ENCODE measurements at places on chromosomes 6 and 20.
A peak's percentile ranks its signal among the peaks of the same experiment; 100 is the strongest.

DNA sequence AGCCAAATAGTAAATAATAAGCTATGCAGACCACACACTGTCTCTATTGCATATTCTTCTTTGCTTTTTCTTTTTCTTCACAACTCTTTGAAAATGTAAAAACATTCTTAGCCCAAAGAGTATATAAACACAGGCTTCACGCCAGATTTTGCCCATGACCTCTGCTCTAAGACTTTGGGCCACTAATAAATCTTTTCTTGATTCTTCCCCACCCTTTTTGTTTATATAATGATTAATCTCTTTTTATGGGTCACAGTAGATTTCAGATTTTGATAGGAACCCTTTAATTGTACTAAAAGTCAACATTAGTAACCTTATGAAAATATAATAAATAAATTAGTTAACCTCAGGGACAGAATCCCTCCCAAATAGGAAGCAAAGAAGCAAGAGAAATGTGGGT is 15.8 kb upstream of the ENPP5 start:
- DNase-seq = no peak

DNA sequence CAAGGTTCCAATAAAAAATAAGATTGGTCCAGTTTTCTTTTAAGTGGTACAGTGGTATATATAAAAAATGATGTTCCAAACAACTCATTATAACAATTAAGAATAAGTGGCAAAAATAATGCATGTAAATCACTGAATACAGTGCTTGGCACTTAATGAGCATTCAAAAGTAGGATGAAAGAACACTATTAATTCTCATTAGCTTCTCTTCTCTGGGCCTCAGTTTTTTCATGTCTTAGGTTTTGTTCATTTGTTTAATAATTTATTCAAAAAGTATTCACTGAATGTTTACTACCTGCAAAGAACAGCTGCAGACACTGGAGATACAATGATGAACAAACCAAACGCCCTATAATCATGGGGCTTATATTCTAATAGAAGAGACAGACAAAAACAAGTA is 21.1 kb downstream of the BCL2L1 start:
- DNase-seq = no peak

DNA sequence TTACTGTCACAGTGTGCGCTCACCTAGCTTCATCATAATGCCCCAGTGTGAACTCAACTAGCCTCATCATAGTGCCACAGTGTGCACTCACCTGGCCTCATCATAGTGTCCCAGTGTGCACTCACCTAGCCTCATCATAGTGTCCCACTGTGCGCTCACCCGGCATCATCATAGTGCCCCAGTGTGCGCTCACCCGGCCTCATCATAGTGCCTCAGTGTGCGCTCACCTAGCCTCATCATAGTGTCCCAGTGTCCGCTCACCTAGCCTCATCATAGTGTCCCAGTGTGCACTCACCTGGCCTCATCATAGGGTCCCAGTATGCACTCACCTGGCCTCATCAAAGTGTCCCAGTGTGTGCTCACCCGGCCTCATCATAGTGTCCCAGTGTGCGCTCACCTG is 10.6 kb downstream of the TMEM242 start:
- DNase-seq = no peak

- no peak for DNase-seq
Measured at GRCh38 chr6:159532155-159532554, 160.9 kb downstream of the SOD2 start.

DNA sequence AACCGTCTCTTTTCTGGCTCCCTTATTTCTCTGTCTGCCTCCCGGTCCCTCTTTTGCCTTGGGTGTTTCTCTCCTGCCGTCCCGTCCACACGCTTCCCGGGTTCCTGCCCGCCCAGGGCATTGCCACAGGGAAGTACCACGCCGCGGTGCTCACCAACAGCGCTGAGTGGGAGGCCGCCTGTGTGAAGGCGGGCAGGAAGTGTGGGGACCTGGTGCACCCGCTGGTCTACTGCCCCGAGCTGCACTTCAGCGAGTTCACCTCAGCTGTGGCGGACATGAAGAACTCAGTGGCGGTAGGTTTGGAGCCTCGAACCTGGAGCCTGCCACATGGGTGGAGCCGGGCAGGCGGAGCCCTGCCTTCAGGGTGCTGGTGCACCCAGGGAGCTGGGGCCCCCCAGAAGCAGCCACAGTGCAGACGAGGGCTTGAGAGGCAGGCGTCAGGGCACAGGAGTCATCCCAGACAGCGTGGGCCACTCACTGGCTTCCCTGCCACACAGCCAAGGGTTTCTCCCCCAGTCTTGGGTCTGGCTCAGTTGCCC is 21.3 kb downstream of the NPEPL1 start:
- DNase-seq = peak; percentile 1

GRCh38 chr6:79375635-79376337 is 141.3 kb upstream of the HMGN3 start:
- peak; percentile 14 for DNase-seq

- DNase-seq = no peak
Measured at GRCh38 chr20:50932691-50933280, 1.5 kb upstream of the ADNP start.

DNA sequence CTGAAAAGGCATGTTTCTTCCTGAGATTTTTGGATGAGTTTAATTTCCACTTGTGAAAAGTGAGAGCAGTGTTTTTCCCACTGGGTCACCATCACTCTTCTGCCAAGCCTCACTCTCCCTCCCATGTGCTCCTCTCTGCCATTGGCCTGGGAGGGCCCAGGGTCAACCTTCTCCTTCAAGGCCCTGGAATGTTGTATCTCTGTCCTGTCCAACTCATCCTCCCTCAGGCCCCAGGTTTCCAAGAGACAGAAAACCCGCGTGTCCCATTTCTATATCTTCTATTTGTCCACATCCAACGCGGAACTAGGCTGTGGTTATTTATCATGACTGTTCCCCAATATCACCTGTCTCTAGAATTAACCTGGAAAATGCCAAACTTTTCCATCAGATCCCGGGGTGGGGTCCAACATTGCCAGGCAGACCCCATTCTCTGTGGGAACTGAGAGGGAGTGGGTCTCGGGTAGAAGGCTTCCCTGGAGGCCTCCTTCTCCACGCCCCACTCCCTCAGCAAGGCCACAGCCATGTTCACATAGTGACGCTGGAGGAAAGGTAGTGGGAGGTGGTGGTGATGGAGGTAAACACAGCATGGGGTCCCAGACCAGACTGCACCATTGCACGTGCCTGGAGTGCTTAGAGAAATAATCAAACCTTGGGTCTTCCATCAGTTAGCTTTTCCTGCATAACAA is 173.5 kb downstream of the SCP2D1 start:
- no peak for DNase-seq

GRCh38 chr6:12351672-12352071 is 61.5 kb downstream of the EDN1 start:
- DNase-seq = no peak

DNA sequence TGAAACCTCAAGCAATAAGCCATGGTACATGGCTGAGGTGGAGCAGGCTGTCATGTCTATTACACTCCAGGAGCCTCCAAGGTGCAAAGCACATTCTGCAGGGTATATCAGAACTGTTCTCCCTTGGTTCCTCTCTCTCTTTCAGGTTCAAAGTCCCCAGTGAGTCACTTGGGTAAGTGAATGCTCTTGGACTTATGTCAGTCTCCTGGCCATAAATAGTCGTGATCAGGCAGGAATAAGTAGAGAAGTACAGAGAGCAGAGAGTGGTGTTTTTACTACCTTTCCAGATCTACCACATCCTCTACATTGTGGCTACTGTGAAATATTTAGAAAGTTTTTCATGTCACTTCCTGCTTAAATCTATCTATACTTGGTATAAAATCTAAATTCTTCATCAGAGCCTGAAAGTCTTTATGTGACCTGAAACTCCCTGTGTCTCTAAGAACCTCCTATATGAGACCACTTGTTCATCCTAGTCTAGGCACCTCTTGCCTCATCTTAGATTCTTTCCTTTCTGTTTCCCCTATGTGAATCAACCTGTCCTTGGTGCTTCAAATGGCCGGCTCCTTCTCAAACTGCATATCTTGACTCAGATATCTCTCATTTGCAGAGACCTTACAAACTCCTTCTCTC is 1077.6 kb upstream of the MAP3K7 start:
- no peak for DNase-seq

DNA sequence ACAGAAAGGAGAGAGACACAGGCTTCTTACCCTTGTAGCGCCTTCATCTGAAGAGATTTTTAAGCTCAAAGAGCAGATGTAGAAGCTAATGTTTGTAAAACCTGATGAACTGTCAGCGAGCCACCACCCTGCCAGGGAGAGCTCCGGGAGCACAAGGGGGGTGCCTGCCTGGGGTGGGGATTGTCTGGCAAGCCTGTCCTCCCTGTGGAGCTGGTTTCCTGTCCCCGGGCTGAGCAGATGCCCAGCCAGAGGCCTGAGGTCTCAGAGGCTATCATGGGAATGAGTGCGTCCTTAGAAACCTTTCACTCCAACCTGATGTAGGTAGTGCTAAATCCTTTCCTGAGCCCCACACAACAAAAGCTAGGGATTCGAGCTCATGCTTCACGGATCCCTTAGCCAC is 41.9 kb upstream of the NR2E1 start:
- DNase-seq = peak; percentile 39

GRCh38 chr6:34196116-34196832 is 40.4 kb upstream of the HMGA1 start:
- peak; percentile 94 for DNase-seq

DNA sequence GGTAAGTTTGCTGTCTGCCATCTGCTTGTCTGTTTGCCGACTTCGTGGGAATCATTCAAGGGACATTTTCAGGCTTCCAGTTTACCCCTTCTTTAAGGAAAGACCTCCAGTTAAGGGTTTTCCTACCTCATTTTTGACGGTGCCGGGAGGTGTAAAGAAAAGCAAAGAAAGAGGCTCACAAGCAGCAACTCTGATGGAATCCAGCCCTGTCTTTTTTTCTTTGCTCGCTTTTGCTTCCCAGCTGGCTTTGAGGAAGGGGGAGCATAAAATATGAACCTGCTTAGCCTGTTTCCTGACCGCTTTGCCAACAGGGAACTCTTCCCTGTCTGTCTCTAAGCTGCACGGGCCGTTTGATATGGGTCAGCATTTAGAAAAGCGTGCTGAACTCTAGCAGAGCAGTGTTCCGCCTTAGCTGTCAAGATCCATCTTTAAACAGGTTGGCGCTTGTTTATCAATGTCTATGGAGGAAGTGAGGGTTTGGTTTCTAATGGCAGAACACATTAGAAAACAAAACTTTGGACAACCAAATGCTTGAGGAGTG is 13.8 kb downstream of the SYTL3 start:
- DNase-seq = peak; percentile 44

DNA sequence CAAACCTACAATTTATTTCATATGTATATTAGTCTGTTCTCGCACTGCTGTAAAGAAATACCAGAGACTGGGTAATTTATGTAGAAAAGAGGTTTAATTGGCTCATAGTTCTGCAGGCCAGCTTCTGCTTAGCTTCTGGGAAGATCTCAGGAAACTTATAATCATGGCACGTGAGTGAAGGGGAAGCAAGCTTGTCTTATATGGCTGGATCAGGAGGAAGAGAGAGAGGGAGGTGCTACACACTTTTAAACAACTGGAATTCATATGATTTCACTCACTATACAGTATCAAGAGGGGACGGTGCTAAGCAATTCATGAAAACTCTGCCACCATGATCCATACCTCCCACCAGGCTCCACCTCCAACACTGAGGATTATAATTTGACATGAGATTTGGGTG is 29.9 kb downstream of the PHACTR2 start:
- DNase-seq = no peak

GRCh38 chr6:80425089-80425823 is 318.8 kb downstream of the BCKDHB start:
- no peak for DNase-seq

GRCh38 chr6:84050408-84050807 is 16.8 kb downstream of the MRAP2 start:
- DNase-seq = no peak

- no peak for DNase-seq
Measured at GRCh38 chr6:141169419-141169818, 963.3 kb upstream of the GJE1 start.

- DNase-seq = no peak
Measured at GRCh38 chr6:74602206-74602605, 603.6 kb downstream of the COL12A1 start.

DNA sequence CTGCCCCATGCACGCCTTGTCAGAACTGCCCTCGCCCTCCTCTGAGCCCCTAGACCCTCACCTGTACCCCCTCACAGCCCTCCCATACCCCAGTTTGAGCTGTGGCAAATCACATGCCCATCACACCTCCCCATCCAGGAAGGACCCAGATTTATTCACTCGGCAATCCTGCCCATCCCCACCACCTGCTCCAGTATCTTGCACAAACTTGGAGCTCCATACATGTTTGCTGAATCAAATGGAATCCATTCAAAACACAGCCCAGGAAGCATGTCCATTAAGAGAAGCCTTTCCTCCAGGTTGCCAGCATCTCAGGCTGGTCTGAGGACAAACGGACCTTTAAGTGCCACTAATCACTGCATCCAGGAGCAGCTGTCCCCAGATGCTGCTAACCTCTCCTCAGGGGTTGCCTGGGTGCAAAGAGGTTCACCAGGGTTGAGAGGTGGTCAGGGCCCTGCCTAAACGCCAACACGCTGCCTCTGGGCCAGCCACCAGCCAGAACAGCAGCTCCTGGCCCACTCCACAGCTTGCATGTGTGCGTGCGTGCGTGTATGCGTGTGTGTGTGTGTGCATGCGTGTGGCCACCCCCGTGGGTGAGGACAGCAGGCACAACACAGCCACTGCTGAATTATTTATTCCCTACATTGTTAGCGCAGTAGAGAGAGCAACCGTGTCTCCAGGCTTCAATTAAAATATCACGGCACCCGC is 31.0 kb downstream of the GRM4 start:
- peak; percentile 75 for DNase-seq

DNA sequence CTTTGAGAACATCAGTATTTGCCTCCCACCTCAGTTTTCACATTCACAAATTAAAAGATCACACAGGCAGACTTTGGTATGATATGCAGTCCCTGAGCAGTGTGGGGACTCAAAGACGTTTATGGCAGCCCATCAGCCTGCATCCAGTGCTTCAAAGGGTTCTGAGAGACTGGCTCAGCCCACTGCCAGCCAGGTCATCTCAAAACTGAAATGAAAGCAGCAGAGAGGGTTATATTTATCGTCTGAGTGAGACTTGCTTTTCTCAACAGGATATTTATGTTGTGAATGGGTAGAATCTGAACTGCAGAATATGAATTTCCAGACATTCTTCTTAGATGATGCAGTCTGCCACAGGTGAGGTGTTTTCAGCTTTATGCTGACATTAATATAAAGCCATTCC is 159.8 kb downstream of the NRN1 start:
- DNase-seq = no peak

- DNase-seq = no peak
Measured at GRCh38 chr6:119894811-119895210, 545.2 kb upstream of the MAN1A1 start.

DNA sequence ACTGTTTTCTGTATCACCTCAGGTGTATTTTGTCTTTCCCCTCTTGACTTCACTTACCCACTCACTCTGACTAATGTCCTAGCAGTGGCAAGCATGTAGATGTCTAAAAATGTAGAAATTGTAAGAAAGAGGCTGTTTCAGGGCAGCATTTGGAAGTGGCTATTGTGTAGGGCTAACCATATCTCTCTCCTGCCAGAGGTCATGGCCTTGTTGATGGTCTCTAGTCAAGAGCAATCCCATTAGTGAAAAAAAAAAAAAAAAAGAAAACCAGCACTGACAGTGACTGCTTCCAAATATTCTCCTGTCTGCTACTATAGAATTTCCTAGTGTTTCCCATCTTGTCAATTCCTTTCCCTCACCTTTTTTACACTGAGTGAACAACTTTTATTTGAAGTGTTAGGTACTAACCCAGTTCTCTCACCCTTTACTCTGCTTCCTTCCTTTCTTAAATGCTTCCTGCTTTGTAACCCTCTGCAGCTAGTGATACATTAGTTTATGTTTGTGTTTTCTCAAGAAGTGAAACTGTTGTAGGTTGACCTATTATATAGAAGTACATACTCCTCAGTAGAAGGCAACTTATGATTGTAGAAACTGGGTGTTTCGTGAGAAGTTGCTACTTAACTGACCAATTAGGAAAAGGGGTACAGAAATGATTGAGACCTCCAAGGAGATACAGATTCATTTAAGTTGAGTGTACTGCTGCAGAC is 174.1 kb upstream of the PTPRK start:
- DNase-seq = no peak
